Cortex of kidney (tissue), 1 donor: ENCODE measurements at places on chromosomes 13 and 19.

DNA sequence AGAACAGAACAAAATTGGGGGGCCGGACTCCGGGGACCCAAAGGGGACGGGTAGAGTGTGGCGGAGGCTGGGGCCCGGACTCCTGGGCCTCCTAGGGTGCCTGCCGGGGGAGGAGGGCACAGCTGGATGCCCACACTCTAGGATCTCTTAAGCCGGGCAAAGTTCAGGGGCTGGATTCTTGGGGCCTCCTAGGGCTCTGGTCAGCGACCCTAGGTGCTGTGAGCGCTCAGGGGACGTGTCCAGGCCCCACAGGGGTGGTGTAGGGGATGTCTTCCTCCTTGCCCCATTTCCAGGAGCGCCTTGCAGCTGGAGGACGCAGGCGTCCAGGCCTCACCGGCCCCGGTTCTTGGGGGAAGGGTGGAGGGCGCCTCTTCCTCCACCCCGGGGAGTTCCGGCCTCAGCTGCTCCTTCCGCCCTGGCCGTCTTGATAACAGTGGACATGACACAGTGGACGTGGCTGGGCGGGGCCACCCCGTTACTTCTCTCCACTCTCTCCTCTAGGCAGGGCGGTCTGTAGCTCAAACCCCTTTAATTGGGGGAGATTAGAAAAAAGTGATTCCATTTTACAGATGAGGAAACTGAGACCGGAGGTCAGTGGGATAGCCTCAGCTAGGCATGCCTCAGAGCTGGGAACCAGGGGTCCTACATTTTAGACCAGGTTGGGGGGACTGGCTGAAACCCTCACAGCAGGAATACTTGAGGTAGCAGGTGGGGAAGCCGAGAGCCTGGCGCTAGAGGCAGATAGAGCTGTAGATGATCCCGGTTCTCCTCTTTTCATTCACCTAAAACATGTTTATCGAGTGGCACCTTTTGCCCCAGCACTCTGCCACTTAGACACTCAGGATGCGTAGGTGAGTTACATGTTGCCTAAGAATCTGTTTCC is 705 bp downstream of the STXBP2 start:
- no peak for DNase-seq

GRCh38 chr19:8615813-8616596 is 5.5 kb upstream of the ADAMTS10 start:
- no peak for DNase-seq

GRCh38 chr13:93413972-93414717 is 187.5 kb downstream of the GPC6 start:
- no peak for DNase-seq

GRCh38 chr13:30108216-30108912 is 199.0 kb downstream of the KATNAL1 start:
- DNase-seq: no peak

- no peak for DNase-seq
Measured at GRCh38 chr19:16073481-16073880, 2.8 kb upstream of the TPM4 start.

DNA sequence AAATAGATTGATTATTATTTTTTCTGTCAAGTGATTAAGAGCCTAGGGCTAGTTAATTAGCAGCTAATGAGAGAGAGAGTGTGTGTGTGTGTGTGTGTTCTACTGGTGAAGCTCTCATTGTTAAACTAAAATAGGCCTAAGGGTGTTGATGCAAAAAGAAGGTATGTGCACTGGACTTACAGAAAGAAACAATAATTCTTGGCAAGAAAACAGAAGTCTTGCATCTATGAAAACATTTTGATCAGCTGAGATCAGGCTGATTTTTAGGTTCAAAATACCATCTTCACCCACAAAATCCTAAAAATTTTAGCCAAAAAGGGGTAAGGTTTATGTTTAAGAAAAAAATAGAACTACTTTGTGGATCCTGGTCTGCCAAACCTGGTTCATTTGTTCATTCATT is 106.5 kb downstream of the POSTN start:
- no peak for DNase-seq

- no peak for DNase-seq
Measured at GRCh38 chr13:51525567-51526167, 58.6 kb upstream of the WDFY2 start.

DNA sequence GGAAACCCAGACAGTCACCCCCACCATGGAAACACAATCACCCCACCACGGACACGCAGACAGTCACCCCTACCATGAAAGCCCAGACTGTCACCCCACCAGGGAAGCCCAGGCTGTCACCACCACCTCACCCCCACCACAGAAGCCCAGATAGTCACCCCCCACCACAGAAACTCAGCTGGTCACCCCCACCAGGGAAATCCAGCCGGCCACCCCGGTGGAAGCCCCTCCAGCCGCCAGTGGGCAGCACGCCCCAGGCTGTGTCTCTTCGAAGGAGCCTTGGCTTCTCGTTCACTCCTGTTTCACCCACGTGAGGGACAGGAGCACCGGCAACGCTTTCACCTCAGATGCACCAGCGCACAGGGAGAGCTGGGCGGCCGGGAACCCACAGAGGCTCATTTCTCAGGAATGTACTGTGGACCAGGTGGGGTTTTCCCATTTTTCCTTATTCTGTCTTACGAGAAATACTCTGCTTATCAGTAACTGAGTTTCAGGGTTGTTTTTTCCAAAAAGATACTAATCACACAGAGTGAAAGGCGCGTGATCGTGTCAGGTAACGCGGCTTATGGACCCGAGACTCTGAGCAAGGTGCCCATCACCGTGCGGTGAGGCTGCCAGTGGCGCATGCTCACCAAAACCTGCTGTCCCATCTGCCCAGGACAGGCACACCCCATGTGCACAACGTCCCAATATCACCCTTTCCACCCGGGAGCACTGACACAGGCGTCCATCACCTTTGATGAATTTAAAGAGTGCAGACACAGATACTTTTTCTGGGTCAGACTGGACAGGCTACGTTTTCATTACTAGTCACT is 28.0 kb downstream of the CARS2 start:
- no peak for DNase-seq

DNA sequence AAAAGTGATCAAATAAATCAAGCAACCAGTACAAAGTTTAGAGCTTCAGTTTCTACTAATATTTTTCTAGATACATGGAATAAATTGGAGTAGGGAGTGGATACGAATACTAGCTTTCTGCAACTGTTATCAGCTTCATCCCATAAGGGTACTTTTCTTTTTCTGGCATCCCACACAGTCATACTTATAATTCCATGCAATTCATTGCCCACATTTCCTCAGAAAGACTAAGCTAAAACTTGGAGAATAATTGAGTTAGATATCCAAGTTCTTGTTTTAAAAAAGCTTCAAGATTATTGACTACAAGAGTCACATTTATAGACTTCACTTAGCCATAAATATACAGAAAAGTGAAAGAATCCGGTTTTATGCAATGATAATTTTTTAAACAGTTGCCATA is 186.9 kb downstream of the OLFM4 start:
- no peak for DNase-seq

DNA sequence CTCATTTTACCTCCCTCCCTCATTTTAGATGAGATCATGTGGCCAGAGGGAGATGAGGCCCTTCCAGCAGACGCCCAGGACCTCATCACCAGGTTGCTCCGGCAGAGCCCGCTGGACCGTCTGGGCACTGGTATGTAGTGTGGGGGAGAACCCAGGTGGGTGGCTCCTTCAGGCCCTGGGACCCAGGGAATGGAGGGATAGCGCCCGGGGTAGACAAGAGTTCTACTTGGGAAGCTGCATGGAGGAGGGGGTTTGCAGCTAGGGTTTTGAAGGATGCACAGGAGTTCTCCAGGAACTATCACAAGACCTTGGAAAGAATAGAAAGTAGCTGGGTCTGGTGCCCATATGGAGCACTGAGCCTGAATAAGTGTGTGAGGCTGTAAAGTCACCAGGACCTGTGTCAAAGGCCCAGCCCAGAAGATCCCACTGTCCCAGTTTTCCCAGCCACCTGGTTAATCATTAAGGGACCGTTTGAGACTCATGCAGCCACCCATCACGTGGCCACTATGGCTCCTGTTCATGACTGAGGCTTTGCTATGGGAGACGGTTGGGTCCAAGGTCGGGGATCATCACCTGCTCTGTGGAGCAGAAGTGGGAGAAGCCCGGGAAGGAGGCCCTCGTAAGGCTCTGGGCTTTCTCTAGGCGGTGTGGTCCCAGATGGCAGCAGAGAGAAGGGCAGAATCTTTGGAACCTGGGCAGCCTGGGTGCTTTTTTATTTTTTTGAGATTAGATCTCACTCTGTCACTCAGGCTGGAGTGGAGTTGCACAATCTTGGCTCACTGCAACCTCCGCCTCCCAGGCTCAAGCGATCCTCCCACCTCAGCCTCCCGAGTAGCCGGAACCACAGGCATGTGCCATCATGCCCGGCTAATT is 17.0 kb upstream of the PIK3R2 start:
- no peak for DNase-seq
